ENCODE measurements at places on chromosomes 13 and 19. TPM values are rescaled to one million over a fixed set of nuclear protein-coding genes. Genes with fewer than 3 reads are reported as not detected.

GRCh38 chr13:27043013-27043412 lies 128.6 kb downstream of the USP12 start:
- no peak for DNase-seq

- DNase-seq, result no peak
These were observed 269.5 kb upstream of the PCDH20 start for GRCh38 chr13:61684976-61685681.

- no peak for DNase-seq
These were observed 182.4 kb downstream of the NUFIP1 start for GRCh38 chr13:44806826-44807225.

DNA sequence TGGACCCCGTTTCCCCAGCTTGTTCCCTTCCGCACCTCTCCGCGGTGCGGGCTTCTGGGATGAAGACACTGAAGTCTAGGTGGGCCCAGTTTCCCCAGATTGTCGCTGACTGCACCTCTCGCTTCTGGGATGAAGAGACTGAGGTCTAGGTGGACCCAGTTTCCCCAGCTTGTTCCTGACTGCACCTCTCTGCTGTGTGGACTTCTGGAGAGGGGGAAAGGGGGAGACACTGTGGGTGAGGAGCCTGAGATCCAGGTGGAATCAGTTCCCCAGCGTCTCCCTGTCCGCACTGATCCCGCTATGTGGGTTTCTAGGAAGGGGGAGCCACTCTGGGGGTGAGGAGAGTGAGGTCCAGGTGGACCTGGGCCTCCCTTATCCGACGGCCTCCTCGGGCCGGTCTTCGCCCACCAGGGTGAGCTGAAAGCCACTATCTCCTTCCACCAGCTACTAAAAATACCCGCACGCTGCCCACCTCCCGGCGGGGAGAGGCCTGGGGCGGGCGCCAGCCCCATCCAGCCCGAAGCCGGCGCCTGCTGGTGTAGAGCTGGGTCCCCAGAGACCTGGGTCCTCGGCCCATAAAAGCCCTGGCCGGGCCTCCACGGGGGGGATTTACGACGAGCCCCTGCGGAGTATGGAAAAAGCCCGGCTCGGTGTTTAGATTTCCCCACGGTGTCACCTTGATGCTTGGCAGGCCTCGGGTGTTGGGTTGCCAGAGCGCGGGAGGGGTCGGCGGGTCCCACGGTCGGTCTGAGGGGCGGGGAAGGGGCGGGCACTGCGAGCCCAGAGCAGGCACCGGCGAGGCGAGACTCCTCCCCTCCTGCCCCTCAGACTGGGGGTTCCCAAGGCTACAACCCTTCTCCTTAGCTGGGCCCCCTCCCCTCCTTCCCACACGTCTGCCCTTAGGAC lies 10.6 kb downstream of the FUT6 start:
- DNase-seq, result peak; percentile 68

DNA sequence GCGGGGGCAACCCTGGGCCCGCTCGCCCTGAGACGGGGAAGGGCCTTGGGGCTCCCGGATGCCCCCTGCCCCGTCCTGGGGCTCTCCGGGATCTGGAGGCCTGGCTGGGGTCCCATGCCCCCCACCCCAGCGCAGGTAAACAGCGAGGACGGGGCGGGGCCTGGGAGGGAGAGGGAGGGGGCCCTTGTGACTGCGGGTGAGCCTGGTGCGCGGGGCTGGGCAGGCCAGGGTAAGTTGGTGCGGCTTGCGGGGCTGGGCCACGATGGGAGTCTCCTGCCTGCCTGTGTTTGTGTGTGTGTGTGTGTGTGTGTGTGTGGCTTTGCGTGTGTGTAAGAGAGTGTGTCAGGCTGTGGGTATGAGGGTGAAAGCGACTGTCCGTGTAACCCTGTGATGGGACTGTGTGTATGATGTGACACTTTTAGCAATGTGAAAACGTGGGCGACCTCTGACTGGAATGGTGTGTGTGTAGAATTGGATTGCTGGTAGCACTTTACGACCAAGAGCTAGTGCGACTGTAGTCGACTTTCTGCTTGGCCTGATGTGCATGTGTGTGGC lies 426 bp downstream of the KLC3 start:
- no peak for DNase-seq

DNA sequence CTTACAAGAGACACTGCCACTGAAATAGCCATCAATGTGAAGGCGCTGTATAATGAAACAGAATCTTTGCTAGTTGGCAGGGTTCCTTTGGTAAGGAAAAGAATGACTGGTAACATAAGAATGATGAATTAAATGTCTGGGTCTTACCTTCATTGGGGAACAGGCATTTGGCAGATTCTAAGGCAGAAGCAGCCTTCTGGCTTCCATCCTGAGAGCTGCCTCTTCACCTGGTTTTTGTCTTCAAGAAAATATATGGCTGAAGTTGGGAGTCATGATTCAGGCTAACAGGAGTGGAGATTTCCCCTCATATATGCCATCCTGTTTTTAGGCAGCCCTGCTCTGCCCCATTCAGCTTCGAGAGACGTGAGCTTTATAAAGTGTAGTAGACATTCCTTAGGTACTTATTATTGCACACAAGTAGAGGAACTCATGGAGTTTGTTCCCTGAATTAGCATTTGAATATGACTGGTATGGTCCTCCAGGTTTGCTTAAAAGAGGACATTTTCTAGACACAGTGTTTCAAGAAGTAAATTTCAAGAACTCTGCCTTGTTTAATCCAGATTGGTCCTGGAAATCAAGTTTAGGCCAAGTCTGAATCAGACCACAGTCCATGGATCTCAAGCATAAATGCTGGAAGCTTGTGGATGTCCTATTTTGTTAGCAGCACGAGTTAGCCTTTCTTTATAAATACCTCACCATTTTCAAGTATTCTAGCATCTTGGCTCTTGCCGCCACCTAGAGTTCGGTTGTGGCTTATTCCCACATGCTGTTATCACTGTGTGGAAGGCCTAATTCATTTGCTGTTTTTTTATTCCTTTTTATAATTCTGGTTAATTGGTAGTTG lies 56.2 kb upstream of the AKAP11 start:
- DNase-seq, result no peak

- DNase-seq, result no peak
These were observed 365.5 kb downstream of the UQCRFS1 start for GRCh38 chr19:28847468-28847867.

Gene ZNF560
- not detected for total RNA-seq

Gene FUT1
- total RNA-seq, result 1.6 TPM

Gene KRTDAP
- not detected for total RNA-seq

Gene TNNI3
- 5,071 TPM for total RNA-seq
